ENCODE measurements at places on chromosomes 16 and 17. TPM values are rescaled to one million over a fixed set of nuclear protein-coding genes. Genes with fewer than 3 reads are reported as not detected.

DNA sequence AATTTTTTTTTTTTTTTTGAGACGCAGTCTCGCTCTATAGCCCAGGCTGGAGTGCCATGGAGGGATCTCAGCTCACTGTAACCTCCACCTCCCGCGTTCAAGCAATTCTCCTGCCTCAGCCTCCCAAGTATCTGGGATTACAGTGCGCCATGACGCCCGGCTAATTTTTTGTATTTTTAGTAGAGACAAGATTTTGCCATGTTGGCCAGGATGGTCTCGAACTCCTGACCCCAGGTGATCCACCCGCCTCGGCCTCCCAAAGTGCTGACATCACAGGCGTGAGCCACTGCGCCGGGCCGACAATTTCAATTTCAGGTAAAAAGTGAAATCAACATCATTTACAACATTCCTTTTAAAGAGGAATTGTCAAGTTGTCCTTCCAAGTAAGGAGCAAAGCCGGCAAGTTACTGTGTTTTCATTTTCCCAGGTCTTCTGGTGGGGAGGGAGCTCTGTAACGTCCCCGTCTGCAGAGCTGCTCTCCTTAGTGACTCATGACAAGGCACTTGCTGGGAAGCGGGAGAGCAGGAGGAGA lies 873 bp downstream of the NPLOC4 start:
- peaks cover 13% of the 10 kb centered on the region for H3K4me1 ChIP-seq
- H3K36me3 ChIP-seq, result peaks cover 17% of the 10 kb centered on the region
- DNase-seq, result no peak
- no peaks in the 10 kb centered on the region for H3K27me3 ChIP-seq
- peak overlapping the region; percentile 94 for H3K4me3 ChIP-seq

GRCh38 chr17:11303773-11304394 lies 62.9 kb downstream of the SHISA6 start:
- DNase-seq, result no peak
- no peaks in the 10 kb centered on the region for H3K27me3 ChIP-seq
- H3K4me1 ChIP-seq, result no peaks in the 10 kb centered on the region
- H3K4me3 ChIP-seq, result no peak overlapping the region

- no peak overlapping the region for H3K4me3 ChIP-seq
- H3K4me1 ChIP-seq, result no peaks in the 10 kb centered on the region
- no peaks in the 10 kb centered on the region for H3K36me3 ChIP-seq
- no peak overlapping the region for H3K27ac ChIP-seq
- DNase-seq, result no peak
Measured at GRCh38 chr17:74150428-74151025, 53.0 kb upstream of the RPL38 start.

CHAD gene
- total RNA-seq, result not detected

- peaks cover 25% of the 10 kb centered on the region for H3K4me1 ChIP-seq
- DNase-seq, result no peak
- H3K4me3 ChIP-seq, result peak overlapping the region; percentile 97
- H3K27me3 ChIP-seq, result no peaks in the 10 kb centered on the region
Measured at GRCh38 chr17:75777296-75777922, 7.2 kb upstream of the UNK start.

All from activated T-helper 2 cell treated with anti-CD3 and anti-CD28 coated beads, Interferon-gamma antibody, Interleukin-2, Interleukin-4, amounts not matched to agents 10 μg/mL and 5 μg/mL and 100 μg/mL, durations not matched to agents 14 hours and 24 hours and 36 hours (primary cell).